ENCODE measurements at places on chromosomes 2 and 18. TPM values are rescaled to one million over a fixed set of nuclear protein-coding genes. Genes with fewer than 3 reads are reported as not detected.

GALR1 gene
- not detected for total RNA-seq

GAREM2 gene
- total RNA-seq: 2.4 TPM

DCDC2C gene
- not detected for total RNA-seq

CTLA4 gene
- 221 TPM for total RNA-seq

RTP5 gene
- 0.14 TPM for total RNA-seq

FBXO36 gene
- total RNA-seq: 0.76 TPM

RAB31 gene
- total RNA-seq: 0.40 TPM

AFF3 gene
- total RNA-seq: 2.6 TPM

NEUROD1 gene
- not detected for total RNA-seq

PAX3 gene
- not detected for total RNA-seq

TXNL1 gene
- 135 TPM for total RNA-seq

RAD51AP2 gene
- not detected for total RNA-seq

SCYGR5 gene
- not detected for total RNA-seq

EN1 gene
- total RNA-seq: not detected

ACVR2A gene
- 7.0 TPM for total RNA-seq

NAT8 gene
- not detected for total RNA-seq

PARD3B gene
- 0.27 TPM for total RNA-seq

CYP1B1 gene
- 6.3 TPM for total RNA-seq

CENPA gene
- 1.8 TPM for total RNA-seq

CYRIA gene
- 1.8 TPM for total RNA-seq

ACYP2 gene
- 5.1 TPM for total RNA-seq

SCN7A gene
- 0.05 TPM for total RNA-seq

ACMSD gene
- total RNA-seq: not detected

EML6 gene
- total RNA-seq: 0.28 TPM

MC4R gene
- not detected for total RNA-seq

FAM136A gene
- total RNA-seq: 107 TPM

NT5DC4 gene
- not detected for total RNA-seq

HOXD9 gene
- not detected for total RNA-seq

CCL20 gene
- 141 TPM for total RNA-seq

DSC3 gene
- not detected for total RNA-seq

ARHGAP25 gene
- total RNA-seq: 55.7 TPM

TEKT4 gene
- total RNA-seq: not detected

CDC42EP3 gene
- total RNA-seq: 31.6 TPM

Data from activated T-cell treated with anti-CD3 and anti-CD28 coated beads, Interleukin-2, amount 50 U/mL, for 4 hours (primary cell).